ENCODE measurements at places on chromosomes 11 and 22.

GRCh38 chr11:6650980-6651379 is 4.6 kb downstream of the DCHS1 start:
- no peak for DNase-seq

GRCh38 chr11:111730871-111731591 is 35.2 kb downstream of the PPP2R1B start:
- no peak for DNase-seq

DNA sequence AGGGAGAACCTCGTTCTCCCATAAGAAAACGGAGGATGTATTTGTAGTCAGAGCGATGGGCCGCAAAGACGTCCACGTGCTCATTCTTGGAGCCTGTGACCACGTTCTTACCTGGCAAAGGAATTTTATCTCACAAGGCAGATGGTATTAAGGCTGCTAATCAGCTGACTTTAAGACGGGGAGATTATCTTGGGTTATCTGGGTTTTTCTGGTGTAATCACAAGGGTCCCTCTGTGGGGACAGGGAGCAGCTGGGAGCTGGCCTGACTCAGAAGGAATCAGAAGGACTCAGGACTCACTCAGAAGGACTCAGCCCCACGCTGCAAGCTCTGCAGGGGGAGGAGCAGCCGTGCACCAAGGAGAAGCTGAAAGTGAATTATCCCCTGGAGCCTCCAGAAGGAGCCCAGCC is 7.5 kb upstream of the SIGIRR start:
- no peak for DNase-seq

DNA sequence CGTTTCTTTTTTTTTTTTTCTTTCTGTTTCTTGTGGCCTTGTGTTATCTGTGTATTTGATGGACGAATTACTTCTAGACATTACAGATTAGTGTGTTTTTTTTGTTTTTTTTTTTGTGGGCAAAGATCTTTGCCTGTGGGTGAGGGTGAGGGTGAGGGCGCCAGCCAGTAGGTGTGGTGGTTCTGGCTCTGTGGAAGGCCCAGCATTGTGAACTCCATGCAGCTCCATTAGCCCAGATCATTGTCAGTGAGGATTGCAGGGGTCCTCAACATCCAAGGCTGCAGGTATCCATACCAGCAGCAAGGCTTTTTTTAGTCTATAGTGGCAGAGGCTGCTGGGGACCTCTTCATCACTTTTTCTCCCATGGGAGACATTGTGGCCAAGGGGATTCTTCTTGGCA is 13.7 kb downstream of the BIRC2 start:
- no peak for DNase-seq
